HepG2 (cell line): ENCODE measurements at places on chromosomes 1 and 21. TPM values are rescaled to one million over a fixed set of nuclear protein-coding genes. Genes with fewer than 3 reads are reported as not detected.

DNA sequence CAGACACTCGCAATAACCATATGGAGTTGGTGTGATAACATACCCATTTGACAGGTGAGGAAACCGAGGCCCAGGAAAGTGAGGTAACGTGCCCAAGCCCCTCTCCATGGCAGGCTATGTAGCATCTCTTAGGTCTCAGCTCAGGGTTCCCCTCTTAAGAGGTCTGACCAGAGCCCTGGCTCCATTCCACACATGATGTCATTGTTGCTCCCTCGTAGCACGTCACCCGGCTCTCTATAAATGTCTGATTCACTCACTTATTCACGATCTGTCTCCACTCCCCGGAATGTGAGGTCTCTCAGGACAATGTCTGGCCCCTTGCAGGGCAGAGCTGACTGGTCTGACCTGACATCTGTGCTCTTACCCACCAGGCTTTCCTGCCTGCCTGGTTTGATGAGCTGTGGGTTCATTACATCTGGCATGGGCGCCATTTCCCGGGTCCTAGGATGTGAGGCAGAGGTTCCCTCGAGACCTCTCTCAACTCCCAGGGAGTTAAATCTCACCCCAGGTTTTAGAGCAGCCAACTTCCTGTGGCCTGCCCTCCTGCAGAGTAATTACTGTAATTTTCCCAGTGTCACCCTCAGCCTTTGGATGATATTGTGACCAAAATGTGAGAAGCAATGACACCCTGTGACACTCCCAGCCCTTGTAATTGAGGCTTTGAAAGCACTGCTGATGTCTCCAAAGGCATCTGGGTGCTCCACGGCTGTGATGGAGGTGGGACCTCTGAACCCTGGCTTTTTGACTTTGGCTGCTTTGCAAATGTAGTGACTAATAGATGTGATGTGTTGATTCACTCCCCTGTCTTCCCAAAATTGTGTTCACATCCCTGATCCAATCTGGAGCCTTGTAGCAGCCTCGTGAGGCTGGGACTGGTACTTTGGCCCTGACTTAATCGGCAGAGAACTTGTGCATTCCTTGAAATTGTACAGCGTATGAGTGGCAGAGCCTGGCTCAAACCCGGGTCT, 10.6 kb downstream of the ACTL8 start:
- peaks cover 37% of the 10 kb centered on the region for H3K27me3 ChIP-seq
- no peak for DNase-seq
- no peaks in the 10 kb centered on the region for H3K4me1 ChIP-seq

Gene ADGRL4
- not detected in 2 replicates for total RNA-seq

Gene TTC22
- not detected in 2 replicates for total RNA-seq

Gene SV2A
- 0.45 and 0.84 TPM in 2 replicates for total RNA-seq

DNA sequence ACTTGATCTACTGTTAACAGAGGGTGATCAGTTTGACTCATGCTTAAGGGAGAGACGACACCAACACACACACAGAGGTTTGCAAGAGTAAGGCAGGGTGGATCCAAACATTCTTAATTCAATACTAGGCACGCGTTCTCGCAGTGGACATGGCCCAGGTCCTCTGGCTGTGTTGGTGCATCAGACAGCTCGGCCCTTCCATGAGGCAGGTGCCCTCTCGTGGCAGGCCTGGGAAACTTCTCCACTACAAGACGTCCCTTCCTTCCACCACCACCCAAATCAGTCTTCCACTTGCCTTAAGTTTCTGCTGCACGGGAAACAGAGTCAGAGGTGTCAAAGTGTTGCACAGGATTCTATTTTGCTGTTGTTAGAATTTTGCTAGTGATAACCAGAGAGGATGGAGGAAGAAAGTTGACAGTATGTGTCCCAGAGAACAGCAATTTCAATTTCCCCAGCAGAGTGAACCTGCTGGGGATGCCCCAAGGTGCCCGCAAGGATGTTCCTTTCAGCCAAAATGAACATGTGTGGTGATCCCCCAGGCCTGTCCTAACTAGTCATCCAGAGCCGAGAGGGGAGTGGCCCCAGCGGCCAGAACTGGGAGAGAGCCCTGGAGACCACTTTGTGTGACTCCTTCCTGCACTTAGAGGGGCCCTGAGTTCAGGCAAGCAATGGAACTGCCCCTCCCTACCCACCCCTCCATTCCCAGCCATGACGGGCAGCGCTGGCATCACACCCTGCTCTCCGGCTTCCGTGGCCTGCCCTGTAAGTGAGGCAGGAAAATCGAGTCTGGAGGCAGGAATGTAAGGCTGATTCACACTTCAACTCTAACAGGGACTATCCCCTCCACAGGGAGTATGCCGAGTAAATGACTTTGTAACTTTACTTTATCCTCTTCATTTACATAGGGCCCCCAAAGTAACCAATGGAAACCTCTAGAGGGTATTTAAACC, 34.8 kb downstream of the MX1 start:
- no peaks in the 10 kb centered on the region for H3K27me3 ChIP-seq
- H3K27ac ChIP-seq: no peak overlapping the region
- no peak overlapping the region for H3K4me3 ChIP-seq
- DNase-seq: peak; percentile 54

Gene SH3D21
- 1.4 and 5.1 TPM in 2 replicates for total RNA-seq

GRCh38 chr1:198238121-198238520, 81.3 kb downstream of the NEK7 start:
- 0 out of 3 replicates have a peak, but pooled peaks cover 4% of the 10 kb centered on the region for H3K36me3 ChIP-seq
- no peak overlapping the region for H3K27ac ChIP-seq
- no peaks in the 10 kb centered on the region for H3K27me3 ChIP-seq
- no peaks in the 10 kb centered on the region for H3K4me1 ChIP-seq
- no peak for DNase-seq

GRCh38 chr1:145956781-145957442, 905 bp downstream of the LIX1L start:
- no peaks in the 10 kb centered on the region; the same call in 1 of the 2 replicates for H3K27me3 ChIP-seq
- H3K27ac ChIP-seq: peak overlapping the region; percentile 61
- H3K36me3 ChIP-seq: no peaks in the 10 kb centered on the region
- H3K4me1 ChIP-seq: peaks cover 65% of the 10 kb centered on the region
- DNase-seq: no peak

Gene NDUFS5
- total RNA-seq: 466 and 655 TPM in 2 replicates

- H3K36me3 ChIP-seq: no peaks in the 10 kb centered on the region
- H3K4me1 ChIP-seq: no peaks in the 10 kb centered on the region
- no peak overlapping the region for H3K4me3 ChIP-seq
- no peak for DNase-seq
- no peak overlapping the region for H3K27ac ChIP-seq
Observed at GRCh38 chr21:18622383-18622782, 218.8 kb upstream of the TMPRSS15 start.

DNA sequence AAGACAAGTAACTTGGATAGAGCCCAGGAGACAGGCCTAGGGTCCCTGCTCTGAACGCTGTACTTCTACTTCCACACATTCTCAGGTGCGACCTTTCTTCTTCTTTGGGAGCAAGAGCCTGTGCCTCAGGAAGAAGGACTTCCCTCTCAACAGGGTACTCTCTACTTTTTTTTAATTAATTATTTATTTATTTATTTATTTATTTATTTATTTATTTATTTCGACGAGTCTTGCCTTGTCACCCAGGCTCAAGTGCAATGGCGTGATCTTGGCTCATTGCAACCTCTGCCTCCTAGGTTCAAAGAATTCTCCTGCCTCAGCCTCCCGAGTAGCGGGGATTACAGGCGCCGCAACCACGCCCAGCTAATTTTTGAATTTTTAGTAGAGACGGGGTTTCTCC, 361.6 kb downstream of the FAM72C start:
- no peaks in the 10 kb centered on the region for H3K4me1 ChIP-seq
- H3K27me3 ChIP-seq: no peaks in the 10 kb centered on the region
- H3K4me3 ChIP-seq: no peak overlapping the region
- H3K27ac ChIP-seq: no peak overlapping the region

DNA sequence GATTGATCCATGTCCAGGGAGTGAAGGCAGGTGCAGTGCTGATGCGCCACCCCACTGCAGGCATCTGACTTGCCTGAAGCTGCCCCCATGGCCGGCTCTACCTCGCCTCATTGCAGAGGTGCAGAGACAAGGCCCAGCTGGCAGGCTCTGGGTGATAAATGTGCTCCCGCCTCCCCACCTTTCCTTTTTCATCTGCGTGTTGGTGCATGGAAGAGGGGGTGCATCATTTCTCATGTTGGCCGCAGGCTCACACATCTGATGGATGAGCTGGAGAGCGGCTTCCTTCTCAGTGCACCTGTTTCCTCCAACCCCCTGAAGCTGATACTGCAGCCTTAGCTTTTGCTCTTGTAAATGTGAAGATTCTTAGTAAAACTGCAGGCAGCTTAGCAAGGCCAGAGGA, 306.0 kb upstream of the KAZN start:
- DNase-seq: no peak
- 0 out of 3 replicates have a peak, but pooled peaks cover 7% of the 10 kb centered on the region for H3K27me3 ChIP-seq
- no peaks in the 10 kb centered on the region for H3K4me1 ChIP-seq

Gene GPR25
- not detected in 2 replicates for total RNA-seq

Gene HES3
- total RNA-seq: not detected in 2 replicates

DNA sequence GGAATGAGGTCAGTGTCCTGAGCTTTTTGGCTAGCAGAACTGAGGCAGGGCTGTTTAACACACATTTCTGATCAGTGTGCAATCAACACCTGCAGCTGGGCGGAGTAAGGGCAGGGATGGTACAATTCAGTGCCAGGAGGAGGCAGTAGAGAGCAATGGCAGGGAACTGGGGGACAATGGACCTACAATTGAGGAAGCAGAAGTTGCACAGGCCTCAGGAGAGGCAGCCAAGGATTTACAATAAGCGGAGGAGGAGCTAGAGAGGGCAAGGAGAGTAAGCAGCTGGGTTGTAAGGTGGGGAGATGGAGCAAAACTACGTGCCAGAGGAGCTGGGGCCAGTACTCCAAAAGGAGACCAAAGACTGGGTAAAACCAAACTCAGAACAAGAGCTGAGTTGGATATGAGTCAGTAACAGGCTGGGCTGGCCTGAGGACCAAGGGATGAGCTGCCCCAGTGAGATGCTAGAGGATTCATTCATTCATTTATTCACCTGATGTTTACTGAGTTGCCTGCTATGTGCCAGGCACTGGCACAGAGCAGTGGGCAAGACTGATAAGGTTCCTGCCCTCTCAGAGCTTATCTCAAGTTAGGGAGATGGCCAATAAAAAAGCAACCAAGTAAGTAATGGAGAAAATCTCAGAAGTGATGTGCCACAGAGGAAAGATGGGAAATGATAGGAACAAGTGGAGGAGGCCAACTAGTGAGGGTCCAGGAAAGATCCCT, 10.4 kb upstream of the GALE start:
- no peak for DNase-seq
- H3K27me3 ChIP-seq: no peaks in the 10 kb centered on the region
- no peak overlapping the region for H3K27ac ChIP-seq
- peaks cover 24% of the 10 kb centered on the region for H3K4me1 ChIP-seq

Gene PLA2G2F
- not detected in 2 replicates for total RNA-seq

GRCh38 chr1:6158181-6158580, 21.9 kb downstream of the CHD5 start:
- H3K27me3 ChIP-seq: peaks cover 18% of the 10 kb centered on the region
- peaks cover 22% of the 10 kb centered on the region for H3K4me1 ChIP-seq
- H3K27ac ChIP-seq: no peak overlapping the region
- no peaks in the 10 kb centered on the region for H3K36me3 ChIP-seq
- no peak overlapping the region for H3K4me3 ChIP-seq

DNA sequence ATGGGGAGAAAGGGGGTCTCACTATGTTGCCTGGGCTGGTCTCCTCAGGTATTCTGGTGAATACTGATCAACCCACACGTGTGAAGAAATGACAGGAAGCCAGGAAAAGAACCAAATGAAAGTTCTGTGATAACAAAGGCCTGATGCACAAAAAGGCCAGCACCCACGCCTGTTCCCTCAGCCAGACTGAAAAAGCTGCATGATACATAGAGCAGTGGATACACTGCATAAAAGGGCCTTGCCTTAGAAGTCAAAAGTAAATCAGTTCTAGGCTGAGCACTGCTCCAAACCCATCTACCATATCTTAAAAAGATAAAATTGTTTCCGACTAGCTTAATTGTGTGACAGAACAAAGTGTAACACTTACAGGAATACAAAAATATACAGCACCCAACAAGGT, 36.9 kb upstream of the PSMG1 start:
- DNase-seq: no peak
- H3K27me3 ChIP-seq: no peaks in the 10 kb centered on the region
- H3K4me3 ChIP-seq: no peak overlapping the region
- H3K36me3 ChIP-seq: peaks cover 45% of the 10 kb centered on the region
- H3K4me1 ChIP-seq: no peaks in the 10 kb centered on the region

GRCh38 chr1:200260597-200261335, 149.1 kb downstream of the ZNF281 start:
- no peak overlapping the region for H3K27ac ChIP-seq
- peak; percentile 36 for DNase-seq
- H3K4me1 ChIP-seq: peaks cover 60% of the 10 kb centered on the region
- no peaks in the 10 kb centered on the region for H3K36me3 ChIP-seq

DNA sequence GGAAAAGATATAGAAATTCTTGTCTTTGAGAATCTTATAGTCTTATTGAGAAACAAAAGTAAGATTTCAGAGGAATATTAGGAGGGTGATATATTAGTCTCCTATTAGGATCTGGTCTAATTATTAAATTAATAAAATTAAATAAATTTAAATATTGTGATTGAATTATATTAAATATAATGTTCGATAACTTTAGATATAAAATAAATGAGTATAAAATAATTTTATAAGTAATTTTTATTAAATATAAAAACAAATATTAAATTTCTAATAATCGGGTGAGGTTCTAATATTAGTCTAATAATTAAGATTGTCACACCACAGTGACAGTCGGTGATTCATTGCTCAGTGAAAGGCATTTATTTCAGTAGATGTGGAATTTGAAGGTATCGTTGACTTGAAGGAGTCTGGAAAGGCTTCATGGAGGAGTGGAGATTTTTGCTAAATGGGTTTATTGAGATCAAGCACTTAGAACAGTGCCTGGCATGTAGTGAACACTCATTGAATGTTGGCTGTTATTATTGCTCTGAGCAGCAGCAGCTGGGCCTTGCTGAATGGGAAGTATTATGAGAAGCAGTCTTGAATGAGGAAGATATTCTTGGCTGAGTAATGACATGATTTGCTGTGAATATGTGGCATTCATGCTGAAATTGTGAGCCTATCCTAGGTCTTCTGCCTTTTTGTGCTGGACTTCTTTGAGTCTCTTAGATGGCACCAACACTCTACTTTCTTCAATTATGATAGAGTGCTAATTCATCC, 74.6 kb downstream of the USP25 start:
- H3K4me1 ChIP-seq: no peaks in the 10 kb centered on the region
- no peak overlapping the region for H3K4me3 ChIP-seq
- H3K27me3 ChIP-seq: no peaks in the 10 kb centered on the region
- H3K27ac ChIP-seq: no peak overlapping the region
- peaks cover 7% of the 10 kb centered on the region; the same call in 1 of the 3 replicates for H3K36me3 ChIP-seq

- no peaks in the 10 kb centered on the region for H3K27me3 ChIP-seq
- peaks cover 14% of the 10 kb centered on the region; the same call in 2 of the 3 replicates for H3K36me3 ChIP-seq
- H3K4me1 ChIP-seq: 0 out of 2 replicates have a peak, but pooled peaks cover 7% of the 10 kb centered on the region
- H3K4me3 ChIP-seq: no peak overlapping the region
- no peak overlapping the region for H3K27ac ChIP-seq
- no peak for DNase-seq
Observed at GRCh38 chr1:117104986-117105385, 16.6 kb downstream of the TRIM45 start.

DNA sequence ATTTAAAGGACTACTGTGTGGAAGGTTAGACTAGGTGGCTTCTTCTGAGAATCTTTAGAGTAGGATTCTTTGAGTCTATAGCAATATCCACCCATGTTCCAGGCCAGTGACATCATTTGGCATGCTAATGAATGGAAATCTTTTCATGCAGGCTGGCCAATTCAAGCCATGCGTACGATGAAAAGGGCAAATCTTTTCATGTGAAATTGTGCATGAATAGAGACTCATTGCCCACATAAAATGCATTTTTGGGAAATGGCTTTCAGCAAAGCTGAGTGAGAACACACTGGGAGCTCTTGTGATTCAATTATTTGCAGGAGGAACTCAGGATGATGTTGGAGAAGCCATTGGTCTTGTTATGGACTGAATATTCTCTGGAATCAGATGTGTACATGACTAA, 324.9 kb upstream of the DAB1 start:
- no peak for DNase-seq
- no peaks in the 10 kb centered on the region for H3K36me3 ChIP-seq
- H3K27ac ChIP-seq: no peak overlapping the region
- H3K4me1 ChIP-seq: no peaks in the 10 kb centered on the region

Gene C1orf56
- 0.74 and 1.5 TPM in 2 replicates for total RNA-seq
